ENCODE measurements at places on chromosomes 13 and 19.

DNA sequence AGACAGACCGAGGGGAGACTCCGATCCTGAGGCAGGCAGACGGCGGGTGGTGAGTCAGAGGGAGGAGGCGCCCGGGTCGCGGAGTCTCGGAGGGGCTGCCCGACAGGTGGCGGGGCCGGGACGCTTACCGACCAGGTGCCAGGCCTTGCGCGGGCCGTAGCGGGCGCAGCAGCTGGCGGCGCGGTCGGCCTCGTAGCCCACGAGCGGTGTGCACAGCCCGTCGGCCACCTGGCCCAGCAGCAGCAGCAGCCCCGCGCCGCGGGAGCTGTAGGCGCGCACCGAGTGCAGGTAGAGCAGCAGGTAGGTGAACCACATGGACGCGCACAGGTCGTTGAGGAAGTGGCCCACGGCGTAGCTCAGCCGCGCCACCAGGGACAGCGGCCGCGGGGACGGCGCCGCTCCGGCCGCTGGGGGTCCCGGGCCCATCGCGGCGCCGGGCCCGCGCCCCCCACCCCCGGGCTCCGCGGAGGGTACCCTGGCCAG, 367 bp downstream of the MFSD12 start:
- no peak for DNase-seq

GRCh38 chr19:45645631-45646344, 6.6 kb upstream of the EML2 start:
- DNase-seq = peak; percentile 69

DNA sequence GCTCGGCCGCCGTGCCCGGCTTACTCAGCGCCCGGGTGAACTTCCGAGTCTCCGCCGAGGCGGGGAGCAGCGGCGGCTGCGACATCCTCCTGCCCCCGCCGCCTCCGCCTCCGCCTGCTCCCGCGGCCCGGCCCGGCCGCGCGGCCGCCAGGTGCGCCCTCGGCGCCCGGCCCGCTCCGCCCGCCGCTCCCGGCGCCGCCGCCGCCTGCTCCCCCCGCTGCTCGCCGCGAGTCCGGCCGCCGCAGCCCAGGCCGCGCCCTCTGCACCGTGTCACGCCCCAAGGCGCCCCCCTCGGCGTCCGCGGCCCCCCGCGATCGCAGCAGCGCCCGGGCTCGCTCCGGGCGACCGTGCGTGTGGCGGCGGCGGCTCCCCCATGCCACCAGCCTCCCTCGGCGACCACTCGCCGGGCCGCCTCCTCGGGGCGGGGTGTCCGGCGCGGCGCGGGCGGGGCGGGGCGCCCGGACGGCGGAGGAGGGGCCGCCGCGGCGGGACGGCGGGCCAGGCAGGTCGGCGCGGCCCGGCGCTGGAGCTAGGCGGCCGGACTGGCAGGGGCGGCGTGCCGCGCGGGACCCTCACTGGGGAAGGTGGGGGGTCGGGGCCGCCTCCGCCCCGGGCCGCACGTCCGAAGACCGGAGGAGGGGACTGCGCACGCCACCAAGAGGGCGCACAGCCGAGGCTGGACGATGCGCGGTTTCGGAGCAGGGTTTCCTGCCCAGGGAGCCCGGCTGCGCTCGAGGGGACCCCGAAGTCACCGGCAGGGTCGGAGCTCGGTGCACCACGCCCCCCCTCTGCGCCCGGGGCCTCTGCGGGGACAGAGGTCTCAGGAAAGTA, 108.6 kb upstream of the DOCK9 start:
- DNase-seq = peak; percentile 78

GRCh38 chr19:15015946-15016542, 33.2 kb upstream of the CASP14 start:
- no peak for DNase-seq

DNA sequence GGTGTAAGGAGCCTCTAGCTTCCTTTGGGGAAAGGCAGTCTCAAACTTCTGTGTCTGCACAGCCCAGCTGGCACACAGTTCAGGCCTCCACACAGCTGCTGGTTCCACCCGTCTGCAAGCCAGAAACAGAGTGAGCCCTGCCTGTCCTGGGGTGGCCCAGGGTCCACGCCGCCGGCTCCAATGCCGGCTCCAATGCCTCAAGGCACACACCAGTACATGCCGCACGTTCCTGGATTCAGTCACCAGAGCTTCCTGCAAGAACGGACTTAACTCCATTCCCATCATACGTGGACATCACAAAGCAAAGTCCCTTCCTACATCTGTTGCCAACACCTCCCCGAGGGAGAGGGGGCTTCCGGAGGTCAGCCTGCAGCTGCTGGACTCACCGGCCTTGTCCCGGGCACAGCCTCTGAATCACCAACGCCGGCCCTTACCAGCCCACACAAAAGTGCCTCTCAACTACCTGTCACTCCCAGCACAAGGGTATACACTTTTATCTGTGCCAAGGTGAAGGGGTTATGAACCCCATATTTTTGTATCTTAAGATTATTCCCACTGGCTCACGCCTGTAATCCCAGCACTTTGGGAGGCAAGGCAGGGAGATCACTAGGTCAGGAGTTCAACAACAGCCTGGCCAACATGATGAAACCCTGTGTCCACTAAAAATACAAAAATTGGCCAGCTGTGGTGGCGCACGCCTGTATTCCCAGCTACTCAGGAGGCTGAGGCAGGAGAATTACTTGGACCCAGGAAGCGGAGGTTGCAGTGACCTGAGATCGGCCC, 8.5 kb downstream of the SH3GL1 start:
- DNase-seq = no peak

GRCh38 chr13:21657538-21657937, 13.3 kb upstream of the FGF9 start:
- no peak for DNase-seq

GRCh38 chr13:74134221-74134776, at the start of gene KLF12:
Gene KLF12, minus strand, starts transcription at chr13:74134404.
- peak; percentile 89 for DNase-seq

Data from stimulated activated naive CD4-positive, alpha-beta T cell (primary cell).